ENCODE measurements at places on chromosomes 13 and 19.

- DNase-seq = no peak
Observed at GRCh38 chr13:60134376-60134775, 29.4 kb downstream of the DIAPH3 start.

DNA sequence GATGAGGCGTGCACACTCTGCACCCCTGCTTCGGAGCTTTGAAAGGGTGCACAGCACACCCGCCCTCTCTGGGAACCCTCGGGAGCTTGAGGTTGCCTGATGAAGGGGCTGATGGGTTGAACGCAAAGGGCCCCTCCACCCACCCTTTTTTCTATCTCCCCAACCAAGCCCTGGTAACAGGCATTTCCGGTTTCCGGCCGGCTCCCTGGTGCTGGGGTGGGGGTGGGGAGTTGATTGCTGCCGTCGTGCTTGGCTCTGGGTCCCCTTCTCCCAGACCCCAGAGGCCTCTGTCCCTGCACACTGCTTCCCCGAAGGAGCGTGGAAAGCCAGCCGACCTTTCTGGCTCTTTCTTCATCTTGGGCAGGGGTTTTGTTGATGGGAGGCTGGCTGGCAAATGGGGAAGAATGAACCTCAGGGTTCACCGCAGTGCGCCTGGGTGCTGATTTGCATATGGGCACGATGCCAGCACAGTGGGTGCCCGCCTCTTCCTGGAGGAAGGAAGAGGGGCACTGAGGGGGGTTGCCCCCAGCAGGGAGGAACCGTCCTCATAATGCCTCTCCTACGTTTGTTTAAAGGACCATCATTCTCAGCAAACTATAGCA lies 29.1 kb downstream of the VAV1 start:
- DNase-seq = no peak

- DNase-seq = no peak
Observed at GRCh38 chr13:31950111-31950815, 81.3 kb upstream of the FRY start.

DNA sequence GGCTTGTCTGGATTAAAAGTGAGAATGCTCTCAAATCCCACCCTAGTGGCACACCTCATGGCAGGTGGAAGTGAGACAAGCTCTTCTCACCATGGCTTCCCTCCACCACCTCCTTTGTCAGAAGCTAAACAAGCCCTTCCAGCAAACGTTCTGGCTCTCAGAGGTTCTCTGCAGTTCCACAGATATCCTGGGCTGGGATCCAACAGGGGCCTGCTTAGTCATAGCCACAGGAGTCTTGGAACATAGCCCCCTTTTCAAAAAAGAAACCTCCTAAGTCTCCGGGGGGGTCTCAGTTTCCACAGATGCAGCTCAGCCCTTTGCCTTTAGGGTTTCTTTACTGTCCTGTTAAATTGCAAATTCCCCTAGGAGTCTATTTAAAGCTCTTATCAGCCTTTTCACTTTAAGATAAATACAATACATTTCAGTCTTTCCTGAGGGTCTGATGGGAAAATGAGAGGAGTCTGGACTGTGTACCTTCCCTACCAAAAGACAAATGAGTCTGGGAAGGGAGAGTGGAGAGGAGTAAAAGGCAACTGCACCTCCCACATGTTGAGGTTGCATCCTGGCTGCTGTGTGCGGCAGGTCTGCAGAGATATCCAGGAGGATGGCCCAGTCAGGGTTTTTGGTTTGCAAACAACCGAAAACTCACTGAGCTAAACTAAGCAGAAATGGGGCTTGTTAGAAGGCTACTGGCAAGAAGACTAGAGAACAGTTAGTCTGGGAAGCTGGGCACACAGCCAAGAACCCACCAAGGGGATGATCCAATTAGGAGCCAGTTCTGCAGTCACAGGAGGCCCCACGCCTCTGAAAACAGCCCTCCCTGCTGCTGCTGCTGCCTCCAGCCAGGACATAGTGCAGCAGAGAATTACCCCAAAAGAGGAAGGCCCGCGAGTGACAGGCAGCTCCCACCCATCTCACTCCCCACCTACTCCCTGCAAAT lies 41.4 kb upstream of the SERP2 start:
- no peak for DNase-seq

DNA sequence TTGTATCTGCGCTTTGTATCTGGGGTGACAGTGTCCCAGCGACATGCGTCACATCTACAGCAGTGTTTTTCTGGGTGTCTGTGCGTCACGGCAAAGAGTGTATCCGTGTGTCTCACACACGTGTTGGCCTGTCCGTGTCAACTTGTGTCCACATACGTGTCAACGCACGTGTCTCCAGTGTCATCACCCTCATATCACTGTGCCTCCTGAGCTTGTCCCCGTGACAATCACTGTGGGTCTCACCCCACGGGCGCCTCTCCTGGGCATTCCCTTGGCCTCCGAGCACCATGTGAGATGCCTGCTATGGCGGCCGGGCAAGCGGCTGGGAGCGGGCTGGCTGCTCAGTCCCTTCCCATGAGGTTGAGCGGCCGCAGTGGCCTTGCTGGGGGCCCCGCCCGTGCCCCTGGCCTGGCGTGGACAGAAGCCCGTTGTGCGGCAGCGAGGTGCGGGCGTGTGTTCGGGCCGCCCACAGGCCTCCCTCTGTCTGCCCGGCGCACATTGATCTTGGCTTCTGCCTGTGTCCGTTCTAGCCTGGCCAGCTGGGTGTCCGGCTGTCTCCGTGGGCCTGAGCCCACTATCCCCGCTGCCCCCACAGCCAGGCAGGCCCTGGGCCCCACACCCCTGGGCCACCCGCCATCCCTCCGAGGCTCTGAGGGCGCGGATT lies 6.4 kb downstream of the NFIX start:
- DNase-seq = no peak

- DNase-seq = no peak
Observed at GRCh38 chr13:33139780-33140535, 123.7 kb downstream of the KL start.

- no peak for DNase-seq
Observed at GRCh38 chr19:48896191-48896720, 2.3 kb downstream of the TULP2 start.

GRCh38 chr19:38583219-38583984 lies 34.4 kb downstream of the MAP4K1 start:
- no peak for DNase-seq

Data from HS-5 (cell line).